Activated CD4-positive, alpha-beta T cell treated with anti-CD3 and anti-CD28 coated beads for 1 hour (primary cell): ENCODE measurements at places on chromosomes 2 and 18.

DNA sequence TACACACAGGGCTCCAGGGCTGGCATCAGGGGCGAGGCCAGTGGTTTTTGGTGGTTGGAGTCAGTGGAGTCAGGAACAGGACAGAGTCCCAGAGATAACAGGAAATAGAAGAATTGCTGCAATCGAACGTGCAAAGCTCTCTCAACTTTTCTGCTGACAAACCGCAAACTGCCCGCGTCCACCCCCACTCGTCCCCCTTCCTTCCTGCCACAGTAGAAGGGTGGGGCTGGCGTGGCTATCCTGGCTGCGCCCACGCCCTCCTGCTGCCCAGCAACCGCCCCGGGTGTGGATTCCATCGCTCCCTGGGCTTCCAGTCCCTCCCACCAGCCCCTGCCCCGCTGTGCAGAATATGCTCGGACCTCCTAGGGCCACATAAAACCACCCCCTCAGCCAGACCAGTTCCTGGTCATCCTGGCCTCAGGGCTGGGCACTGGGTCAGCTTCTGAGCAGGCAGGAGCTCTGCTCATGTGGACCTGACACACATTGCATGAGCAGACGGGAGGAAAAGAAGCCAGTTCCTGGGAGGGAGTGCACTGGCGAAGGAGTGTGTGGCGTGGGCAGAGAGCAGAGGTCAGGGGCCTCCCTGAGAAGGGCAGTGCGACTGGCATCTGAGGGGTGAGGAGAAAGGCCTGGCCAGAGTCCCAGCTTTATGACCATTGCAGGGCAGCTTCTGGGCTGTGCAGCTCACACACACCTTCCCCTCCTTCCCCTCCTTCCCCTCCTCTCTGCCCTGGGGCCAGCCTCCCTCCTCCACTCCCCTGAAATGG is 85.4 kb upstream of the ATG16L1 start:
- no peak for DNase-seq

DNA sequence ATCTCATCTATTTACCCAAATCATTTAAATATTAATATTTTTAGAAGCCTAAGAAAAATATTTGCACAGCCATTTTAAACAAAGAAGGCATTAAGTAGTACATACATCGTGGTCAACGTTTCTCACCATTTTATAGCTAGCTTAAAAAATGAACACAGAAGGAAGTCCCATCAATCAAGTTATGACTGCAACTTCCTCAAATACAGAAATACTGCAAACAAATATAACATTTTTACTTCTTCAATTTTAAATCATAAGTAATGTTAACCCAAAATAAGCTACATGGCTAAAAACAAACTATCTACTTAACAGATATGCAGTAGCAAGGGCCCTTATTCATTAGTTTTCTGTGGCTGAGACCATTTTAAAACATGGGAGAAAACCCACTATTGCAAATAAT is 30.6 kb downstream of the ITSN2 start:
- DNase-seq = no peak

DNA sequence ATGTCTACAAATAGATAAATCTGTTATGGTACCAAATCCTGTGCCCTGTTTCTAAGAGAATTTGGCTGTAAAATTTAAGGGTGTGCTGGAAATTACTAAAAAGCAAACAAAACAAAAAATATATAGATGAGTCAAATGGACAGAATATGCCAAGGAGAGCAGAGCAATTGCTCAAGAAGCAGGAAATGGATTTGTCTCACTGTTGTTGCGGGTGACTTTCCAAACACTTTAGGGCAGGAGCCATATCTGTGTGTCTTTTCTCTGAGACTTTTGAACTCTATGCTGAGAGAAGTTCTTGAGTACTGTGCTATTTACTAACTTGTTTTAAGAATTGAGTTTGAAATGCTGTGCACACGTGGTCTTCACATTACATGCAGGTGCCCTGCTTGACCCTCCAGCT is 221.7 kb downstream of the PHLPP1 start:
- DNase-seq = no peak

DNA sequence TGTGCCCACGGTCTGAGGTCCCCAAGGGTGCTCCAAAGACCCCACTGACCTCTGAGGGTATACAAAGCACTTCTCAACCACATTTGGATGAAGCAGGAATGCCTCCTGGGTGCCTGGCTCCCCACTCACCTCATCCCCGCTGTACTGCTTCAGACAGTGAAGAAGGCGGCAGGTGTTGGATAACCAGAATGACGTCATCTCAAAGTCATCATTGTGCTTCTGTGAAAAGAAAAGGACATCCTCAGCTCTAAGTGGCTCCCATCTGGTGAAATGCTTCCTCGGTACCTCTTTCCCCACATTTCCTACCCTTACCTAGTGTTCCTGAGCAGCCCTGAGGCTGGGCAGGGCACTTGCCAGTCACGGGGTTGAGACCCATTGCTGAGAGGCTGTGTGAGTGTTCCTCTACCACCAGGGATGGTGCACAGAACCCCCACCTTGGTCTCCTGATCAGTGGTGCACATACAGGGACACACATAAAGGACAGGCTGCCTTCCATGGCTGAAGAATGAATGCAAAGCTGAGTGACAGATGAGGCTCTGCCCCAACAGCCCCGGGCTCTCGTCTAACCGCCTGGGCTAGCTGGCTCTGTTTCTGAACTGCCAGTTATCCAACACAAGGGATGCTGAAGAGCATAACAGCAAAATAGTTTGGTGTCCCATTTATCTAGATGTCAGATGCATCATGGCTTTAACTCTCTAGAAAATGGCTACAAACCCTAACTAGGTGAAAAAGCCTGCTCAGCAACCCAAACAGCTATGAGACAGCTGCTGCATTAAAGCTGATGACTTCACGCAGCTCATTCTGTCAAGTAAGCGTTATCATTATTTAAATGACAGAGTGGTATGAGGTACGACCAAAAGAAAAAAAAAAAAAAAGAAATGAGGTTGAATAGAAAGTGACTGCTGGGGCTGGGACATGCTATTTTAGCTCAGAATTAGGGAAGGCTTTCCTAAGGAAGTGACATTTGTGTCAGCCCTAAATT is 28.2 kb upstream of the ACAA2 start:
- DNase-seq = no peak

DNA sequence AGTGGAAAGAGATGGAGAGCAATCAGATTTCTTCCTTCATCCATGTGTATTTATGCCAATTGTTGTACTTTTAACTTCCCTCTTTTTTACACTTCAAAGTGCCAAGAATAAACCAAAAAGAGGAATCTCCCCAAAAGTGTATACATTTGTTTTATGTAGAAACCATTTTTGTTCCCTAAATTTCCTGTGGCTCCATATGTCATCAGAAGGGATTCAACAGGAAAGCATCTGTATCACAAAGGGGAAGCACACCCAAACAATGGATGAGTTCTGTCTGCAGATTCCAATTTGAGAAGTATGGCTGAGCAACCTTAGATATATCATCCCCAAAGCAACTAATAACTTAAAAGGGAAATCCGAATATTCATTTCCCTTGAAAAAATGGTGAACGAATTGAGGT is 275.0 kb downstream of the MREG start:
- no peak for DNase-seq

DNA sequence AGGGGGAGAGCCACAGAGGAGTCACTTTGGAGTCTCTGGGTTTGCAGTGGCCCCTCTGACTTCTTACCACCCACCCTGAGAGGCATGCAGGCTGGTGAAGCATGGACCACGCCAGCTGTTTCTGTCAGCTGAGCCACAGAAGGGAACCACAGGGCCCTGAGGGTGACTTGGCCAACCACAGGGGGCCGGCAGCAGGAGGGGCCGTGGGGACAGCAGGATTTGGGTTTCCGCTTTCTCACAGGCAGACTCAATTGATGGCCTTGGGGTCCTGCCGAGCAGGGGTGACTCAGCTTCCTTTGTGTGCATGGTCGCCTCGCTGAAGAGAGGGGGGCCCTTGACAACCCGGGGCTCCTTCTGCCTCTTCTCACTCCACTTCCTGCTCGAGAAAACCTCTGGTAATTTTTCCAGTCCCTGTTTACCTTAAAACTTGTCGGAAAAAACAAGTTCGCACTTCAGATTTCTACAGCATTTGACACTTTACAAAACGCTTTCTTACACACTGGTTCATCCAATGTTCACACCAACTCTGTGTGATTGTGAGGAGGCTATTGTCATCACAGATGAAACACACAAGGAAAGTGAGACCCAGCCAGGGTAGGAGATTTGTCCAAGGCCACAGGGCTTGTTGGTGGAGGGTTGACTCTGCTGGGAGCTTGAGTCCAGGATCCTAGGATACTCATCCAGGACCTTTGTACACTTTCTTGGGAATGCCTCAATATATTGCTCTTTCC is 311.2 kb downstream of the LPIN1 start:
- peak; percentile 15 for DNase-seq

DNA sequence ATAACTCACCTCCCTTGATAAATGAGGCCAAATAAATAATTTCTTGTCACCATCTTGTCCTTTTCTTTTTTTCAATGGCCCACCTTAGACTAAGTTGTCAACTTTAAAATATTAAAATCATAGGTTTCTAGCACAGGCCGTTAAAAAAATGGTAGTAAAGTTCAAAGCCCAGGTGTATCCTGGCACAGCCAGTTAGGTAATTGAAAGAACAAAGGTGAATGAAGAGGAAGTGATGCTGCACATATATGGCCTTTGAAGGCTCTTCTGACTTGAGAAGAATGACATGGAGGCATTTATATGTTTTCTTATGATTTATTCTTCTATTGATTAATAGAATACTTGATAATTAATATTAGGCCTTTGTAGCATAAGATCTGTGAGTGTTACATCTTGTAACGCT is 208.7 kb downstream of the PTPRM start:
- DNase-seq = no peak

DNA sequence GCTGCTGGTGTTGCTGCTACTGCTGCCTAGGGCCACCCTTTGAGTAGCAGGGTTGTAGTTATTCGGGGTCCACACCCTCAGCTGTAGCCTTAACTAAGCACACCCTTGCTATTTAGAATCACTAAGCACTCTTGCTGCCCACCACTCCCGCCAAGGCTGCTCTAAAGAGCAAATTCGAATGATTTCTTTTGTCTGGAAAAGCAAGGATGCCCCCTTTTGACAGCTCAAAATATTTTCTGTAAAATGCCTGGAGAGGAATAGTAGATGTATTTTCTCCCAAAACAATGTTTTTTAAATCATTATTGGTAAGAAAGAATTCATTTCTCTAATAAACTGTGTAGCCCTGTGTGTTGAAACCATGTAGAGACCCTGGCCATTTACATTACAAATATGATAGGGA is 80.8 kb upstream of the PAPOLG start:
- no peak for DNase-seq

DNA sequence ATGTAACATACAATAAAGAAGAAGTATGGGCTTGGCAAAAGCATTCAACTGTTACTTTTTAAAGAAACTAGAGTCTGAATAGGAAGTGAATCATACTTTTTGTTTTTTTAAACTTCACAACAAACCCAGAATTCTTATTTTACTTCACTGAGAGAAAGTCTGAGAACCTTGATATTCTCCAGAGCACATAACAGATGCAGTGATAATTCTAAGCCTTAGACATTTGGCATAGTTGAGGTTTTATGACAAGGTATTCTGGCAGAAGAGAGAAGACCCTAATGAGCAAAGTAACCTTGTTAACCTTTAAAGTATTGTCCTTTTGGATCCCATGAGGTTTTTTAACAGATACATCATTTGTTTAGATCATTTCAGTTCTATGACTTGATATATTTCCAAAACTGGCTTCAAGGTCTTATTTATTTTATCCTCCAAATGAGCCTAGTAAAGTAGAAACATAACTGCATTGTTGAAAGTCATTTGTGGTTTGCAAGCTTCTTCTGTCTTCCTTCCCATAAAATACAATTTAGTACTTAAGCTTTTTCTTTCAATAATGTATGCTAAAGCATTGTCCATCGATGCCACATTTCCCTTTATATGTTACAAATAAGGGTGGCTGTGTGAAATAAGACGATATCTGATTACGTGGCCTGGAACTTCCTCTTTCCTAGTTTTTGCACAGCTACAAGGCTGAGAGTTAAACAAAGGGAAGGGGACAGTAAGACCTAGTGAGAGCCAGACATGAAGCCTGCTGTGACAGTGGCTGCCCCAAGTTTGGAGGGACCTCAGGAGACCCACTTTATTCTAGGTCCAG is 86.1 kb upstream of the ITPRID2 start:
- no peak for DNase-seq

GRCh38 chr2:190551928-190552327 is 17.4 kb upstream of the NEMP2 start:
- DNase-seq = no peak

- no peak for DNase-seq
Measured at GRCh38 chr18:79983253-79983652, 5.1 kb downstream of the TXNL4A start.

GRCh38 chr2:81858998-81859397 is 1554.4 kb upstream of the LRRTM1 start:
- DNase-seq = no peak

- no peak for DNase-seq
Measured at GRCh38 chr2:122391726-122392125, 636.3 kb downstream of the TSN start.

GRCh38 chr2:108623616-108624015 is 89.3 kb downstream of the LIMS1 start:
- DNase-seq = no peak

DNA sequence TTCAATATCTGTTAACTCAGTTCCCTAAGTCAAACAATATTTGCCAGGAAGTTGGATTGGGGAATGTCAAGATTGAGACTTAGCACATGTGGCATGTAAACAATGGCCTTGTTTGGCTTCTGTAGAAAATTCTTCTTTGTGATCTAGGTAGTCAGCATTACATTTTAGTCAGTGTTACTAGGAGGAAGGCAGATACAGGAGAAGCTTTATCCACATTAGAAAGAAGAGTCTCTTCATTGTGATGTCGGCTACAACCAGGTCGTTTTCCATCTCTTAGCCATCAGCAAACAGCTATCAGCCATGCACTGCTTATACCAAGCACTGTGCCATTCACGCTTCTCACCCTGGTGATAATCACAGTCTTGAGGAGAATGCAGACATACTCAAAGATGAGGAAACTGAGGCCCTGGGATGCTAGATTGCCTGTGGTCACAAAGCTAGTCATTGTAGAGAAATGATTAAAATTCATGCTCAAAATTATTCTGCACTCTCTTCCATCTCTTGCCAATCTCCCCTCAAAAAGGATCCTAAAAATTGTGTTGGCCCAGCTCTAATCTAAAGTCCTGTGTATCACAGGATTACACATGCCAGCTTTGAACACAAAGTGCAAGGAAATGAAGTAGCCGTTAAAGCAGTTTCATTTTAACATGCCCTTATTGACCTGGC is 3.2 kb downstream of the GALNT5 start:
- no peak for DNase-seq

GRCh38 chr2:233434666-233435330 is 80.5 kb downstream of the DGKD start:
- DNase-seq = no peak

- no peak for DNase-seq
Measured at GRCh38 chr2:127029350-127030051, 77.5 kb downstream of the BIN1 start.

GRCh38 chr2:70834106-70834505 is 1.5 kb downstream of the CD207 start:
- no peak for DNase-seq

DNA sequence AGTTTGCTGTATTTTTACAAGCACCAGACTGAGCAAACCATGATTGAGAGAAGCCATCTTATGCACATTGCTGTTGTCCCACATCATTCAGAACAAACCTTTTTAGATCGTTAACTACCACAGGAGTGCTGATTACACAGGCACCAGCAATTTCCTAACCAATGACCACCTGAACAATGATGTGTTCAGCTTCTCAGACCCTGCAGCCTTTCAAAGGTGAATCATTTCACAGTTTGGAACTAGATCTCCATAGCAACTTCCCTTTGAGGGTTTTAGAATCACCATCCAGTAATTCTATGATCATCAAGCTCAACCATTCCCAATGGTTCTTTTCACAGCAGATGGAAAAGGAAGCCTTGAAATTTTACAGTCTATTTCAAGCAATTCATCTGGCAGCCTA is 71.4 kb downstream of the OLA1 start:
- DNase-seq = no peak
